ENCODE measurements at places on chromosomes 12 and 14. TPM values are rescaled to one million over a fixed set of nuclear protein-coding genes. Genes with fewer than 3 reads are reported as not detected.

DNA sequence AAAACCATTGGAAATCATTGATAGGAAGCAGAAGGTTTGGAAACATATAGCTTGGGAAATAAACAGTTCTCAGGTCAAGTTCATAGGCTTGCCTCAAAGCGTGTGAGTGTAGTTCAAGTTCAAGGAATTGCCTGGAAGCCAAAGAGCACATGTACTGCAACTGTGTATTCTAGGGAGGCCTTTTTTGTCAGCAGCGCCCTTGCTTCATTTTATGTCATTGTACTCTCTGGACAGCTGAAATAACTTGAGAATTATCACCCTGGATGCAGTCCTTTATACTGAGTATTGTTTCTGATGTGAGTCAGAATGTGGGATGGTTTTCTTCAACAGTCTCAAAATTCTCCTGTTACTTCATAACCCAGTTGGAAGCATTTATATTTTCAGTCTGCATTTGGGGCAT lies 16.0 kb upstream of the EVL start:
- no peak for DNase-seq

GRCh38 chr12:111443086-111443485 lies 37.4 kb downstream of the SH2B3 start:
- DNase-seq, result no peak

Gene FRMD6
- 130 TPM for total RNA-seq

DNA sequence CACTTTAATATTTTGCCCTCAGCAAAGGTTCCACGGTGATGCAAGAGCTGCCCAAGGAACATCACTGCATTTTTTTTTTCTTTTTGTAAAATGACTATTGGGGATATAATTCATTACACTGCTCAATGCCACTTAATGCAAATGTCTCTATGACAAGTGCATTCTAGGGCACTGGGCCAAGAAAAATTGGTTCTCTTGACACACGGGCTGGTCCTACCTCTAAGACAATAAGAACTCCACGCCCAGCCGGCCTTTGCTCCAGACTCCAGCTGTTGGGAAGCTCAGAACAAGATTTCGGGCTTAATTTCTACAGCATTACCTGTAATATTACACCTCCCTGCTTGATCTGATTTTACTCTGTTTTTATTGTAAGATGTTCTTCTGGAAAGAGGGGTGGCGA lies 48.8 kb upstream of the VRK1 start:
- no peak for DNase-seq

DNA sequence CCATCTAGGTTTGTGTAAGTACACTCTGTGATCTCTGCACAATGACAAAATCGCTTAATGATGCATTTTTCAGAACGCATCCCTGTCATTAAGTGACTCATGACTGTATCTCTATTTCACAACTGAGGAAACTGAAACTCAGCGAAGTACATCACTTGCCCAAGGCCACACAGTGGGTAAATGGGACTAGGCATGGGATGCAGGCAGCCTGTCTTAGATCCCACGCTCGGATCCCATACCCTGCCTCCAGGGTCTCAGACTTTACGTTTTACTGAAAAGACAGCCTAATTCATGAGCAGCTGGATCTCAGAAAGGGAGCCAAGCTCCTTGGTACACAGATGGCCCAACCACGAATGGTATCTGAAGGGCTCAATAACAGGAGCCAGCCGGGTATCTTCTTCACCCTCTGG lies 2.4 kb upstream of the MLEC start:
- no peak for DNase-seq

DNA sequence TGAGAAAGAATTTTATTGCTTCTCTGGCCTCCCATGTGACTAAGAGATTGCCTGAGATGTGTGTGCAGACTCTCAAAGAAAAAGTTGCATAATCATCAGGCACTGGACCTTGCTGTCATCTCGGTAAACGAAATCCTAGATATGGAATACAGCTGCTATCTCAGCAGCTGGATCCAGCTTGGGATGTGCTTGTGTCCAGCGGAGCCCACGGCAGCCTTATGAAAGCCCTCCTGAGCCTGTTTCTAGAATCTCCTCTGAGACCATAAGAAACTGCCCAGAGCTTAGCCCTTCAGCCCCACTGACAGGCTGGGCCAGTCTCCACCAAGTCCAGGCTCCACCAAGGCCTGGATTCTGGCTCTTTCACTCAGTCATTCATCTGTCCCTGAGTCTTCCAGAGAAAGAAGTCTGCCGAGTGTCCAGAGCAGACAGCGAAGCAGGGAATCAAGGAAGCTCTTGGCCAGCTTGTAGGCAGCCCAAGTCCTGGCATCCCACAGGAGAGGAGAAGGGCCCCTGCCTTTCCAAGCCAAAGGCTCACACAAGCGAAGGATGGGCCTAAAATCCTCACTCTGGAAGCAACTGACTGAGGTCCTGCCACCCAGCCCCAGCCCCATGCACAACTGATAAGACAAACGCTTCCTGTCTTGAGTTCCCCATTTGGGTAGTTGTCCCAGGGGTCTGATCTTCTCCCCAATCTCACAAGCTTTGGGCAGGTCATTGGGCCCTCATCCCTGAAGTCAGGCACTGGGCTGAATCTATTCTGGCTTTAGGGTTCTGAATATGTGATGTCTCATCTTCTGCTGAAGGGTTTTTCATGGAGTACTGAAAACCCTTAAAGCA lies 97.8 kb downstream of the SEC23A start:
- no peak for DNase-seq

GRCh38 chr12:105485321-105485910 lies 154.9 kb downstream of the C12orf75 start:
- DNase-seq, result peak; percentile 96

- no peak for DNase-seq
Measured at GRCh38 chr12:91111366-91112325, at the start of gene LUM. Gene LUM (minus strand): TSS chr12:91111494. CDS start chr12:91108979, 2,515 bp downstream.

GRCh38 chr14:77459072-77459723 lies 1.3 kb downstream of the AHSA1 start:
- peak; percentile 71 for DNase-seq

- DNase-seq, result no peak
Measured at GRCh38 chr14:33740531-33740930, 210.3 kb downstream of the EGLN3 start.

GRCh38 chr12:62767946-62768345 lies 167.0 kb downstream of the PPM1H start:
- DNase-seq, result no peak

Gene ERBB3
- total RNA-seq, result 0.53 TPM

DNA sequence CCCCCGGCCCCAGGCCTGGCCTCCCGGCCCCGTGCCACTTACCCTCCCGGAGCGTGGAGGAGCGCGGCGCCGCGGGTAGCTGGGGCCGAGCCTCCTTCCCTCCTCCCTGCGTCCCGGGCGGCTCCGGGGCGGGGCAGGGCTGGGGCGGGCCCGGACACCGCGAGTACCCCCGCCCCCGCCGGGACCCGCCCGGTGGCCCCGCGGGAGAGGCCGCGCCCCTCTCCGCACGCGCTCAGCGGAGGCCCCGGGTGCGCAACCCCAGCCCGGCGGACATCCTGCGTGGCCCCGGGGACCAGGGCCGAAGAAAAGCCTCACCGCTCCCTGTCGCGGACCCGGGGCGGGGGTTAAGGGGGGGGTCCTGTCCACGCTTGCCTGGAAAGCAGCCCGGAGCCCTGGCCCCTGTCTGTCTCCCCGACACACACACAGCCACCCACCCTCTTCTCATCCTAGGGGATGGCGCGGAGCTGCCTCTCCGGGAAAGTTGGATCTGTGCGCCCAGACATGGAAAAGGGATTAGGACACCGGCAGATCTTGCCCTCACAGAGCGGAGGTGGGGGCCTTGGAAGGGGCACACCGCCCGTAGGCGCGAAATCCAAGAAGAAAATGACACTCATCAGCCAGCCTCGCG lies at the start of gene SYNE3:
SYNE3 (minus strand) TSS at position 97 of the 628 bp plus-strand sequence. CDS start 40,829 bp downstream, outside the sequence.
- DNase-seq, result no peak

DNA sequence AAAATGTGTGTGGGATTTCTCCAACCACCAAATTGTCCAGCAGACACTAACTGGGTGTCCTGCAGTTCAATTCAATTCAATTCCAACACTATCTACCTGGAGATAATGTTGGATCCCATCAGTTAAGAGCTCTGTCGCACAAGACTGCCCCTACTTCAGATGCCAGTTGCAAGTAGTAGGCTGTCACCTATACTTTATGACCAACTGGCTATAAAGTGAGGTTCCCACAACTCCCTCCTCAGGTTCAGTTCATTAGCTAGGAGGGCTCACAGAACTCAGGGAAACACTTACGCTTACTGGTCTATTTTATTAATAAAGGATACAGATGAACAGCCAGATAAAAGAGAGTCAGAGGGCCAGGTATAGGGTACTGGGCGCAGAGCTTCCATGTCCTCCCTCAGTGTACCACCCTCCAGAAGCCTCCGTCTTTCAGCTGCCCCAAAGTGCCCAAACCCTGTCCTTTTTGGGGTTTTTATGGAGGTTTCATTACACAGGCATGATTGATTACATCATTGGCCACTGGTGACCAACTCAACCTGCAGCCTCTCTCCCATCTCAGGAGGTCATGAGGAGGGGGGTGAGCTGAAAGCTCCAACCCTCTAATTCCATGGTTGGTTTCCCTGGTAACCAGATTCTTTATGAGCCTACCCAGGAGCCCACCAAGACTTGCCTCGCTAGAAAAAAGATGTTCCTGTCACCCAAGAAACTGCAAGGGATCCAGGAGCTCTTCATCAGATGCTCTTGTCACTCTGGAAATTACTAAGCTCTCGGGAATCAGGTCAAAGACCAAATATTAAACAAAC lies 7.5 kb upstream of the SERPINA5 start:
- DNase-seq, result no peak

Gene MYF5
- not detected for total RNA-seq

- no peak for DNase-seq
Measured at GRCh38 chr12:56119361-56119796, 1.3 kb downstream of the ZC3H10 start.

GRCh38 chr14:92945959-92946846 lies 23.3 kb downstream of the CHGA start:
- DNase-seq, result no peak

DNA sequence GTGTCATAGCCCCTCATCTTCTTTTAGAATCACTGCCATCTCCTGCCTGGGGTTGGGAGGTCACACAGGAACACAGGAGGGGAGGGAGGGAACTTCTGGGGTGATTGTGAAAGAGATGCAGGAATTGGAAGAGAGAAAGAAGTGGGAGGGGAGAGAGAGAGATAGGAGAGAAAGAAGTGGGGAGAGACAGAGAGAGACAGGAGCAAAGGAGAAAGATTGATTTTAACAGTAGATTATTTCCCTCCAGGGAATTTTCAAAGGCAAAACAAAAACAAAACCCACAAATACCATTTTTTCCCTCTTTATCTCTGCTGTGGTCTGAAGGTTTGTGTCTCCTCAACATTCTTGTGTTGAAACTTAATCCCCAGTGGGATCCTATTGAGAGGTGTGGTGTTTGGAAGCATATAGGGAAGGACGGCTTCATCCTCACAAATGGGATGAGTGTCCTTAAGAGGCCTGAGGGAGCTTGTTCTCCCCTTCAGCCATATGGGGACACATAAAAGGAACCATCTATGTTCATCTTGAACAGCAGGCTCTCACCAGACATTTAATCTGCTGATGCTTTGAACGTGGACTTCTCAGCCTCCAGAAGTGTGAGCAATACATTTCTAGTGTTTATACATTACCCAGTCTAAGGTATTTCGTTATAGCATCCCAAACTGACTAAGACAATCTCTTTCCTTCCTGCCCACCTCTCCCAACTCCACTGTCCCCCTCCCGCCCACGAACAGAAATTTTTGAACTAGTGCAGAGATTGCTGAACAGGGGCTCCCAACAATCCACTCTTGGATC lies 134.9 kb upstream of the MAX start:
- DNase-seq, result no peak

- no peak for DNase-seq
Measured at GRCh38 chr14:93859957-93860356, 67.2 kb upstream of the FAM181A start.

- DNase-seq, result no peak
Measured at GRCh38 chr14:34678306-34678705, 36.1 kb downstream of the CFL2 start.

- no peak for DNase-seq
Measured at GRCh38 chr12:102281231-102281630, 83.6 kb upstream of the PMCH start.

DNA sequence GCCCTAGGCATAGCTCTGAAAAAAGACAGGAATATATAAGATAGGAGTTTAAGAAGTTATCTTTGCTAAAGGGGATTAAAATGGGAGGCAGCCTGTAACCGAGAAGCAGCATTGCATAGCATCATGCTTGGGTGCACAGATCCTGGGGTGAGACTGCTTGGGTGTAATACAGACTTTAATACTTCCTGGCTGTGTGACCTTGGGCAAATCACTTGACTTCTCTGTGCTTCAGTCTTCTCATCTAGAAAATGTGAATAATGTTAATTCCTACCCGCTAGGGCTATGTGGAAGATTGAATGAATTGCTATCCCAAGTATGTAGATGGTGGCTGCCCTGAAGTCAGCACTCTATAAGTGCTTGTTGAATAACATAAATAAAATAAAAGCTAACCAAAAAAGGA lies 204.5 kb downstream of the TMEM132C start:
- no peak for DNase-seq

GRCh38 chr14:58826845-58827686 lies 189.3 kb downstream of the DACT1 start:
- DNase-seq, result no peak

Gene KIF5A
- 0.10 TPM for total RNA-seq

DNA sequence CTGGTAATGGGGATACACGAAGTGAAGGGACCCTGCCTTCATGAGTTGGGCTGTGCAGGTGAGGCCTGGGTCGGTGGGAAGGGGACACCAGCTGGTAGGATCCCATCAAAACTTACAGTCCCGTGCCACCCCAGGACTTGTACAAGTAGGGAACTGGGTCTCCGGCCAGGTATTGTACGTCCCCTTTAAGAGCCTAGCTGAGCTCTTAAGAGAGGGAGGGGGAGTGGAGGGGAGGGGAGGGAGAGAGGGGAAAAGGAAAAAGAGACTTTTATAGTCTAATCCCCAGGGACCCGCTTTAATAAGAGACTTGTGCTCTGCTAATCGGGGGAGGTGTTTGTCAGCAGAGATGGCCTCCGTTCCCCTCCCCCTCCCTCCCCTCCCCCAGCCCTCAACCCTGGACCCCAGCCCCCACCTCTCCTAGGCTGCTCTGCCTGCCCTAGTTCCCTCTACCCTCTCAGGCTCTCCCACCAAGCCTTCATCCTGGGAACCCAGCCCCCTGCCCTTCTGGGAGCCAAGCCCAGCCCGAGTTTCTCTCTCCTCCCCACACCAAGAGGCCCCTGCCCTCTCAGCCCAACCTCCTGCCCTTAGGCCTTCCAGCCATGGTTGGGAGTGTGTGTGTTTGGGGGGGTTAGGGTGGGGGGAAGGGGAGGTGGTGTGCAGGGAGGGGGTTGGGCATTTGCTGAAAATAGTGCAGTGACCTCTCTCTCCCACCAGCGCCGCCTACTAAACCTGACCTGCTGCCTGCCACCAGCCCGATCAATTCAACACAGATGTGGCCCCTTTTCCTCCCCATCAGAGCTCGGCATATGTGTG lies 2.6 kb downstream of the GDF11 start:
- DNase-seq, result no peak

GRCh38 chr14:64235652-64236640 lies 58.2 kb downstream of the ESR2 start:
- DNase-seq, result no peak

Gene MIP
- total RNA-seq, result 0.15 TPM

DNA sequence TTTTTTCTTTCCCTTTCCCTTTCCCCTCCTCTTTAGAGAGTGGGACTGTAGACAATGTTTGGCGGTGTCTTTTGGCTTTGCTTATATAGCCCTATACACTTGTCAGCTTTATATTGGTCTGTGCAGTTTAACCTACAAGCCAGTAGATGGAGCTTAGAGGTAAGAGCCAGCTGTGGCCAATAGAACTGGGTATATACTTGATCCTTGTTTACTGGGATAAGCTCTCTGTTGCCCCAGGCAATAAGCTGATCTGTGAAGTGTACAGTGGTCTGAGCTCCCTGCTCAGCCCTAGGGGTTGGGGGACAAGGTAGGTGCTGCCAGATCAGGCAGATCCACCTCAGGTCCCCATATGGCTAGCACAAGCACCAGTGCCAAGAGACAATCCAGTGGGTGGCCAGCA lies 434.1 kb downstream of the NOVA1 start:
- DNase-seq, result peak; percentile 7
